ENCODE measurements at places on chromosomes 5 and 9.

DNA sequence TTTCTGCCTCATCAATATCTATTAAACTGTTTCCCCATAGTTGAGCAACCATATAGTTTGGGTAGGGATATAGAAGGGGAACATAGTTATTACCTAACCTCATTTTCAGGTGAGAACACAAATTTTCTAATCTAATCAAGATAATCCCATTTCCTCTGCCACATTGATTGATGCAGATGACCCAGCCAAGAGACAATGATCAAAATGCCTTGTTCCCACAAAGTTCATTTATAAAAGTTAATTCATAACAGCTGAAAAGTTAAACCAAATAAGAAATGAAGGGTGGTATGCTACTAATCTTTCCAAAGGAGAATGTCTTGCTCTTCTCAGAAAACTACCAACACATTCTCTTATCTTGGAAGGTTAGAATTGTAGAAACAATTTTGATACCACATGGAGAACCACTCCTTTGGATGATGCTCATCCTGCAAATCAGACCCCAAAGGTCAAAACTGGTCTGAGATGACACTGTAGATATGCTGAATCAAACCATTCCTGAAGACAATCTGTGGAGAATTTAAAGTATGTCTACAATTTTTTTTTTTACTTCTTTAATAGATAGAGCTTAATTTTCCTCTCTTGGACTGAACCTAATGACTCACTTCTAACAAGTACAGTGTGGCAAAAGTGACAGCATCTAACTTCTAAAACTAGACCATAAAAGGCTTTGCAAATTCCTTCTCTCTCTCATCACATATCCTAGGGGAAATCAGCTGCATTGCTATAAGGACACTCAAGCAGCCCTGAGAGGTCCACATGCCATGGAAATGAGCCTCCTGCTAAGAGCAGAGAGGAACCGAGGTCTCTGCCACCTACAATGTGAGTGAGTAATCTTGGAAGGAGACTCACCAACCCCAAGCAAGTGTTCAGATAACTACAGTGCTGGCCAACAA is 586.7 kb upstream of the TUSC1 start:
- peak; percentile 99 for DNase-seq

- DNase-seq = no peak
Measured at GRCh38 chr5:133756756-133757155, 144.4 kb upstream of the FSTL4 start.

- no peak for DNase-seq
Measured at GRCh38 chr5:135055396-135055795, 21.4 kb upstream of the PITX1 start.

DNA sequence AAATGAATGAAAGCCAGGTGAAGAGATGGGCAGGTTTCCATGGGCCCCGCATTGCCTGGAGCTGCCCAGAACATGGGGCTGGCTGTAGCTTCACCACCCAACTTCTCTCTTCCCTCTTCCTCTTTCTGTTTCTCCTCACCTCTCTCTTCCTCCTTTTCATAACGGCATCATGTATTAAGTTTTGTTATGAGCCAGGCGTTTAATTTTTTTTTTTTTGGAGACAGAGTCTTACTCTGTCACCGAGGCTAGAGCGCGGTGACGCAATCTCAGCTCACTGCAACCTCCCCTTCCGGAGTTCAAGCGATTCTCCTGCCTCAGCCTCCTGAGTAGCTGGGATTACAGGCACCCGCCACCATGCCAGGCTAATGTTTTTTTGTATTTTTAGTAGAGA is 13.0 kb upstream of the SPINK4 start:
- no peak for DNase-seq

GRCh38 chr5:1494780-1495524 is 28.8 kb downstream of the LPCAT1 start:
- DNase-seq = no peak

DNA sequence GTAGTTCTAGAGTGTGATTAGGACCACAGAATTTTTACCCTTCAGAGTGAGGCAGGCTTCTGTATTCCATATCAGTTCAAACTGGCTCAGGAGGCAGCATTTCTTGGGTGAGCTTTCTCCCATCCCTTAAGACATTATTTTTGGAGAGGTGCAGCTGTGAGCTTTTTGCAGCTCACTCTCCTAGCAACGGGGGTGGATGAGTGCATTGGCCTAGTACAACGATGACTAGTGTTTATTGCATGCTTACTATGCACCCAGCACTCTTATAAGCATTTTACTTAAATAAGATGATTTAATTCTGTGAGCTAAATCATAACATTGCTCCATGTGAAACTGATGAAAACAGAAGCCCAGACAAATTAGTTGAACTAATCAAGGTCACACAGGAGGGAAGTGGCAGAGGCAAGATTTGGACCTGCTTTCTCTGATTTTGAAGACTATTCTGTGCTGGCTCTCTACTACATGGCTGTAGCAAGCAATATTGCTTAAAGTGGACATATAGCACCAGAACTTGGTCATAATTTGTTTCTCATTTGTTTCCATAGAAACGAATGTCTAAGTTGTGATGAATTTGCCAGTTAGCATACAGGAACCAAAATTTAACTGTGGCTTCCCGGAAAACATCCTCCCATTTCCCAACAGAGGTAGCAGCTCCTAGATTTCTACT is 372.1 kb upstream of the RIOK2 start:
- peak; percentile 74 for DNase-seq

DNA sequence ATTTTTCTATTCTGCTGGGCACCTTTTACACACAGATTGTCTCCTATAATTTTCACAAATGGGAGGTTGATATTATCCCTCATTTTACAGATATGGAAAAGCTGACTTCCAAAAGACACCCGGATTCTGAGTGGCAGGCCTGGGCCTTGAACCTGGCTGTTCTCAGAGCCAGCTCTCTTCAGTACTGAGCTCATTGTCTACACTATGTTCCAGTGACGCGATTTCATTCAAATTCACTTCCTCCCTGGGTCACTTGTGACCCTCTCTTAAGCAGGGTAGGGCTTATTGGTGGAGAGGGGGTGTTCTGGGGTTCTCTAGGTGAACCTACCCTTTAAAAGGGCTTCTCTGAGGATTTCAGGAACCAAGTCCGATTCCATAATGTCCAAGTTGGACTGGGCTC is 70.2 kb downstream of the ANKRD33B start:
- DNase-seq = no peak

GRCh38 chr5:126499278-126499677 is 76.1 kb downstream of the GRAMD2B start:
- no peak for DNase-seq

- no peak for DNase-seq
Measured at GRCh38 chr5:155316070-155316714, 302.6 kb downstream of the KIF4B start.

DNA sequence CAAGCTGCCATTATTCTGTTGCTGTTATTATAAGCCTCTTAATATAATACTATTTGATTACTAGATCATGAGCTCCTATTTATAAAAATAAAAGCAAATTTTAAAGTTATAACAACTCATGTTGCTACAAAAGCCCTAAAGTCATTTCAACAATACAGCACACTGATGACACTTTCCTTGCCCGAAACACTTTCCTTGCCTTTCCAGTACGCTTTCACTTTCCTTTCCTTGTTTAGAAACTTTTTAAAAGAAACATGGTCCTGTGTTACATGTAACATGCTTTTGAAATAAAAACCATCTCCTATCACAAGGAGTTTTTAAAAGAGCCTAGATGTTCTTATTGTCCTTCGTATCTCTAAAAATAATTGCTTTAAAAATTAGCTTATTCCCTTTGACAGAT is 688.4 kb downstream of the PTPRD start:
- DNase-seq = no peak

GRCh38 chr9:7121664-7122063 is 363.9 kb downstream of the KDM4C start:
- DNase-seq = no peak

GRCh38 chr5:103451261-103451660 is 111.3 kb downstream of the NUDT12 start:
- no peak for DNase-seq

Data from fibroblast of skin of scalp (primary cell).